Fibroblast of skin of right biceps (primary cell): ENCODE measurements at places on chromosomes 2 and 18.

DNA sequence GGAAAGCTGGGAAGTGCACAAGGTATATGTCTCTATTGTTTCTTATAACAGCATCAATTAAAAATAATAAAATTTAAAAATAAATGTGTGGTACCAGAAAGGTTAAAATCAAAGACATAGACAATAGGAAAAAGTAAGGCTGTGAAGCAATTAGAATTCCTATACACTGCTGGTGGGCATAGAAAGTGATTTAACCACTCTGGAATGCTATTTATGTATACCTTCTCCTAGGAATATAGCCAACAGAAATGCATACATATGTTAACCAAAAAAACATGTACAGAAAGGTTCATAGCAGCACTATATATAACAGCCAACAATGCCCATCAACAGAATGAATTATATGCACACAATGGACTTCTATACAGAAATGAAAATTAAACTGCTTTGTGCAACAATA, 43.0 kb downstream of the WDSUB1 start:
- peak; percentile 75 for DNase-seq

DNA sequence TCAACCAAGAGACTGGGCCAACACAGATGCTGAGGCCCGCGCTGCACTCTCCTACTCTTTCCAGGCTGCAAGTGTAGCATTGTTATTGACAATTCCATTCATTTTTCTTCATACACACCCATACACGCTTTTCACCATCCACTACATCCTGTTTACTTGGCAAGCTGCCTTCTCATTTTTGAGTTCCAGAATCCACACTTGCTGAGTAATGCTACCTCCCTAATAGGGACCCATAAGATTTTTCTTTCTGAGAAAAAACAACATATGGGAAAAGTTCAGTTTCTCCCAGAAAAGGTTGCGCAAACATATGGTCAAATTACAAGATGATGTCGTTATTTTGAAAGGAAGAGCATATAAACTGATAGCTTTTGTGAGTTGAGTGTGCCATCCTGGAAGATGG, 3.3 kb upstream of the NETO1 start:
- peak; percentile 15 for DNase-seq

- DNase-seq = no peak
These were observed 222.9 kb downstream of the KLHL29 start for GRCh38 chr2:23607925-23608324.

DNA sequence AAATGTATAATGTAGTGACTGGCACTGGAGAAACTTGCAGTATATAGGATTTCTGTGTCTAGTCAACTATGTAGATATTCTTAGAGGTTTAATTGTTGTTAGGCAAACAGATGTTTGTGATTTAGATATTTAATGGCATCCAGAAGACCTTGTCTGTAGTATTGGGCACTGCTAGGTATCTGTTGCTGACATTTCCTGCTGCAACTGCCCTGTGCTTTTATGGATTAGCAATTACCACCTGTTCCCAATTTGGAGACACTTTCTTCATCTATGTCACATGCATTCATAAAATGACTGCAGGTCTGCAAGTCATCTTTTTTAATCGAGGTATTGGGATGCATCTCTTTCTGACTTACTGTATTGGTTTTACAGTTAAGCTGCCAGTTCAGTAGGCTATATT, 71.3 kb downstream of the ITGA4 start:
- DNase-seq = no peak

DNA sequence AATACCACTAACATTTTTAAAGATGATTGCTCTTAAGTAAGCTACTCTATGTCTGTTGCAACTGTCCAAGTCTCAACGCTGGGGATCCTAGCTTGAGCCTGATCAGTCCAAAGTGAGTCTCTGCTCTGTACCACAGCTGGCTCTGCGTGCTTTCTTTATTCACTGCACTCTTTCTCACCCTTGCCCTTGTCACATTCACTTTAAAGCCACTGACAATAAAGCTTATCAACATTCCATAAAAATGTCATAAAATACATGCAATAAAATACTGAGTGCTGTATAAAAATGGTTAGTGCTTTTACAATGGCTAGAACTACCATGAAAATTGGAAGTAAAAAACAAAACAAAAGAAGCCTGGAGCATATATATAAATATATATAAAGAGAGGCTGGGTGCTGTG, 45.5 kb upstream of the LRRTM4 start:
- DNase-seq = no peak

GRCh38 chr2:7905756-7906155, 776.1 kb upstream of the ID2 start:
- DNase-seq = no peak

DNA sequence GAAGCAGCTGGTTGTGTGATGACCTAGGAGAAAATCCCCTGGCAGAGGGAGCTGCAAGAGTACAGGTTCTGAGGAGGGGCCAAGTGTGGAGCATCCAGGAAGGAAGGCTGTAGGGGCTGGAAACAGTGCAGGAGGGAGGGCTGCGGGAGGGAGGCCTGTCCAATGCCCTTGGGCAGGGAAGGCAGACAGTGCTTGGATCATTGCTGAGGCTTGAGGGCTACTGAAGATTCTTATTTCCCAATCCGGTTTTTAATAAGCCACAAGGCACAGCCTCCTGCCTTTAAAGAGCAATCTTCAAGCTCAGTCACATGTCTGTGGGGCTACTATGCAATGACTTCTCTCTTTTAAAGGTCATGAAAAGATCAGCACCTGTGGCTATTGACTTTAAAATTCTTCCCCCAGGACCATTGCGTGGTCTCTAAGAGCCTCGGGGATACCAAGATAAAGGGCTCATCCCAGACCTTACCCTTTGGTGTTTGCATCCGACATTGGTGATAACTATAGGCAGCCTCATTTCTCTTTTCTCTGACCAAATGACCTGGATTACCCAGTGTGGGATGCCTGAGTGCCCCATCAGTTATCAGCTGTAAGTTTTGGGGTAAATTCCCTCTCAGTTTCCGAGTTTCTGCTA, 149.6 kb downstream of the DOCK10 start:
- no peak for DNase-seq

DNA sequence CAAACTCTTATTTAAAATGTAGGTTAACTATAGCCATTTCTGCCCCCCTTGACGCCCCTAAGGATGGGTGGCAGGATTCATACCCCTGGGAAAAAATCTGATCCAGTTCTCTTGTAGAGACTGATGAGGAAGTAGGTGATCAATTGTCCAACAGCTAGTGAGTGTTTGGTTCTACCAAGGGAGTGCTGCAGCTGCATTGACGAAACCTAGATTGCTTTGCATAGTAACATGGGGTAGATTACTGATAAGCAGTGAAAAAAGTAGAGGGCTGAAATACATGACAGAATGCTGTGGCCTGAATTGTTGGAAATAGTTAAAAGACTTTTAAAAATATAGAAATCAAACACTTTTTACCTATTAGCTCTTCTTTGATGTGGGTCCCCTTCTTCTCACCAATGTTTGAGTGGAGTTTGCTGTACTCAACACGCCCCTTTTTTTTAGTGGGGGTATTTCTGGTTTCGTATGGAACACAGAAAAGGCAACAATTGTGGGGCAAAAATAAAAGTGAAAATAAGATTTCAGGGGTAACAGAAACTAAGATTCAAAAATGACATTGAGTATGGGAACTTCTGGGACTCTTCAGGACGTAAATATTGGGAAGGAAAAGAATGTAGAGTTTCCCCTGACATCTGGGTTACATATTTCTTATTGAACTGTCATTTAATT, 66.2 kb downstream of the MAIP1 start:
- DNase-seq = no peak

DNA sequence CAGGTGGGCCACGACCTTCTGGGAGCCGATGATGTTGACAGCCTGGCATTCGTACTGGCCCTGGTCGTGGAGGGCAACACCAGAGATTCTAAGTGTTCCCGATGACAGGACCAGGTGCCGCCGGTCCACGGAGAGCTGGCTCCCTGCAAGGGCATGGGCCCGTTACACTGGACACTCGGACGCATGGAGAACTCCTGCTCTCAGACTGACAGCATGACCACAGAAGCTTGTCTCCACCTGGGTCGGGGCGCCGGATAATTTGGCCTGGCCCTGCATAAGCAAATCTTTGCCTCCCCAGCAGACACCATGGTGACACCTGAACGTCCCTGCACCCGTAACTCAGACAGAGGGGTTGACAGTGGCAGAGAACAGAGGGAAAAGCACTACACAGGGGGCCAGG, 80.7 kb downstream of the PXDN start:
- no peak for DNase-seq

GRCh38 chr2:181683518-181684453, 3.5 kb upstream of the NEUROD1 start:
- DNase-seq = peak; percentile 44

DNA sequence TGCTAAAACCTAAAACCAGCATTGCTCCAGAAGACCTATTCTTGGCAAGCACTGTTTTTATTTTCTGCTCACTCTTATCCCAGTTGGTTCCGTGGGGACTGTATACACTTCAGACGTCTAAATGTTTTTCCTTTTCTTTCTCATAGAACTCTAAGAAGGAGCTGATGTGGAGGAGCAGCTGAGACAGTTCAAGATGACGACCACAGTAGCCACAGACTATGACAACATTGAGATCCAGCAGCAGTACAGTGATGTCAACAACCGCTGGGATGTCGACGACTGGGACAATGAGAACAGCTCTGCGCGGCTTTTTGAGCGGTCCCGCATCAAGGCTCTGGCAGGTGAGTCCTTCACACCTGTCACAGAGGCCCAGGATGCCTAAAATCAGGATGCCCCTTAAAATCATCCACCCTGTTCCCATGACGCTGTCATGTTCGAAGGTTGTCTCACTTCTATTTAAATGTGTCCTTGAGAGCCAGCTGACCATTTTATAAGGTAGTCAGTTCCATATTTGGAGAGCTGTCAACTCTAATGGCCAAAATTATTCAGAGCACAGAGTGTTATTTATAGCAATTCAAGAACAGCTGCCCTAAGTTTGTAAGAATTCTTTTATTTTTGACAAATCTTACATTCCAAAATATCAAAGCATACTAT, 70.2 kb downstream of the SPTBN1 start:
- no peak for DNase-seq

GRCh38 chr2:236874866-236875481, 210.7 kb upstream of the COPS8 start:
- DNase-seq = no peak

DNA sequence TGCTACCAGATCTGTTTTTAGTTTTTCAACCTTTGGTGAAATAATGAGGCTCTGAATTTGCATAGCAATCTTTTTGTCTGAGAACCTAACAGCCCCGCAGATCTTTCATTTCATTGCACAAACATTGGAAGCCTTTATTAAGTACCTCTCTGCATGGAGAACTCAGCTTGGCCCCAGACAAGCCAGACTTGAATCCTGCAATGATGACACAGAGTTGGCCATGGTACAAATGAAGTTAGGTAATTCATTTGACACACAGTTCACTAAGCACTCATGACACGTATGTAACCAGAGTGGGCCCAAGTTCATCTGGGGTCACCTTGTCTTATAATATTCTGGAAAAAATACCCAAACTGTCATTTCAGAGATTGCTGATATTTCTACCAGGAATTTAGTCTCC, 439.1 kb upstream of the ID2 start:
- DNase-seq = peak; percentile 46

- DNase-seq = peak; percentile 22
These were observed at the start of gene SLC30A3 for GRCh38 chr2:27262379-27263286. Gene SLC30A3, minus strand, starts transcription at chr2:27263047. Its CDS starts 141 bp downstream, at chr2:27262906.

DNA sequence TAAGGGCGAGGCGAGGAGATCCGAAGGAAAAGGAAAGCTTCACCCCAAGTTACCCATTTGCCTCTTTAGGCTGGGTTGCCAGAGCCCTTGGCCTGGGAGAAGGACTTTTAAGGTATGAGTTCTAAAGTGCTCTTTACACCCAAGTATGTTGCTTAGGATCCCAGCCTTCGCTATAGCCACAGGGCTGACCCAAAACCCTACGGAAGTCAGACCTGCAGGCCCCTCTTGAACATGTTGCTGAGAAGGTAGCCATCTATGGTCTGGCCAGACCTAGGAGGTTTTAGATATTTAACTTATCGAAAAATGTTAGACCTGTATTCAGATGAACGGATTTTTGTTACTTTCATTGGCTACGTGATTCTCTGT, 95.4 kb downstream of the PMS1 start:
- no peak for DNase-seq

GRCh38 chr2:156333951-156334495, 1.5 kb upstream of the NR4A2 start:
- peak; percentile 53 for DNase-seq

DNA sequence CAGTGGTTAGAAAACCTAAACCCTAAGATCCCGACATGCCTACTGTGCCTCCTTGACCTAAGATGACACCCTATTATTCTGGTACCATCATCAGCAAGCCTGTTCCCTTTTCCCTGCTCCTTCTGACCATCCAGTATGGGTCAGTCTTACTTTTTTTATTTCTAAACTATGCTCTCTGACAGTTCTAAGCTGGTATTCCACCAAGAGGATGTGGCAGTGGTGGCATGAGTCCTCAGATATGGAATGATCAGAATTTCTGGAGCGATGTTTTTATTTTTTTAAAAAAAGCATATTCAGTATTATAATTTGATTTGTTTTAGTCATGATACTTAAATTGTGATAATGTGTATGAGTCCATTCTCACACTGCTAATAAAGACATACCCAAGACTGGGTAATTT, 145.9 kb upstream of the LHCGR start:
- no peak for DNase-seq

DNA sequence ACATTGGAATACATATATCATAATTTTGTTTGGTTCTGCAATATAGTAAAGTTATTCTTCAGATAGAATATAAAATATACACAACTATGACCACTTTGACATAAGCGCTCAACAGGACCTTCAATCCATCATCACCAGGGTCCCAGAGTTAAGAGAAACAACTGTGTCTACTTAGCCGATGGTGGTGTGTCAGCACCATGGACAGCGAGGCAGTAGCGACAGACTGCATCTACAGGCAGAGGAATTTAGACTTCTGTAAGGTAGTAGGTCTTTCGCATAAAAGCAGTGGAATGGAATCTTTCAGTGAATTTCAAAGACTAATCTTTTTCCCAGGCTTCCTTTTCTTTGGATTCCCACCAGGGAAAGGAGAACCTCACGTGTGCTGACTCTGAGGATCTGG, 20.5 kb upstream of the LRPPRC start:
- DNase-seq = peak; percentile 48

GRCh38 chr2:153971855-153972254, 100.1 kb downstream of the GALNT13 start:
- no peak for DNase-seq

- DNase-seq = no peak
These were observed 59.0 kb downstream of the TACR1 start for GRCh38 chr2:75140288-75140687.

- peak; percentile 61 for DNase-seq
These were observed 312.7 kb downstream of the TCF4 start for GRCh38 chr18:55275039-55275901.

DNA sequence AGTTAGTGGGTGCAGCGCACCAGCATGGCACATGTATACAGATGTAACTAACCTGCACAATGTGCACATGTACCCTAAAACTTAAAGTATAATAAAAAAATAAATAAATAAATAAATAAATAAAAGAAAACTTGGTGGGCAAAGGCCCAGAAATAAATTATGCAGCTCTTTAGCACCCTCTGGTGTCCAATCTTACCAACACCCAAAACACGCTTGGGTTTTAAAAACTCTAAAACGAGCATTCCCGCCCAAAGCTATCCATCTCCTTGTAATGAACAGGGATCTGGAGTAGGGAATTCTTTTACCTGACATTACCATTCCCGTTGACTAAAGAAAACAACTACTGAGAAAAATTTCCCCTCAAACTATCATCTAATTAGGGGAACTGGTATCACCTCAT, 2005.9 kb upstream of the CELF4 start:
- no peak for DNase-seq

GRCh38 chr2:144310889-144311608, 208.9 kb downstream of the ZEB2 start:
- no peak for DNase-seq
